ENCODE measurements at places on chromosomes 12 and 14. TPM values are rescaled to one million over a fixed set of nuclear protein-coding genes. Genes with fewer than 3 reads are reported as not detected.
A peak's percentile ranks its signal among the peaks of the same experiment; 100 is the strongest.

Gene PTPN6
- total RNA-seq: 2.9 TPM

Gene RBP5
- 0.27 TPM for total RNA-seq

Gene SLC5A8
- total RNA-seq: 3.1 TPM

- DNase-seq: no peak
Observed at GRCh38 chr12:28177461-28177860, 12.8 kb upstream of the CCDC91 start.

DNA sequence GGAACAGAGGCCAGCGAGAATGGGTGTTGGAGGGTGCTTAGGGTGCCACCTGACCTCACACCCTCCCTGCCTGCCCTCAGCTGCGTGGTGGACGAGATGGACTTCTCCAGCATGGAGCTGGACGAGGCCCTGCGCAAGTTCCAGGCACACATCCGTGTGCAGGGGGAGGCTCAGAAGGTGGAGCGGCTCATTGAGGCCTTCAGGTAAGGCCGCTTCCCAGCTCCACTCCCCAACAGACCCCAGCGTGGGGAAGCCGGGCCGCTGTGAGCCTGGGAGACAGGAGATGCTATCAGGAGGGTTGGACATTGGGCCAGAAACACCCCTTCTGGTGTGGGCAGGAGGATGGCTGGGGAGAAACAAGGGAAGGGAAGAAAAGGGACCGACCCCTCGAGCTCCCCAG, 57.0 kb downstream of the SLC6A12 start:
- no peak for DNase-seq

DNA sequence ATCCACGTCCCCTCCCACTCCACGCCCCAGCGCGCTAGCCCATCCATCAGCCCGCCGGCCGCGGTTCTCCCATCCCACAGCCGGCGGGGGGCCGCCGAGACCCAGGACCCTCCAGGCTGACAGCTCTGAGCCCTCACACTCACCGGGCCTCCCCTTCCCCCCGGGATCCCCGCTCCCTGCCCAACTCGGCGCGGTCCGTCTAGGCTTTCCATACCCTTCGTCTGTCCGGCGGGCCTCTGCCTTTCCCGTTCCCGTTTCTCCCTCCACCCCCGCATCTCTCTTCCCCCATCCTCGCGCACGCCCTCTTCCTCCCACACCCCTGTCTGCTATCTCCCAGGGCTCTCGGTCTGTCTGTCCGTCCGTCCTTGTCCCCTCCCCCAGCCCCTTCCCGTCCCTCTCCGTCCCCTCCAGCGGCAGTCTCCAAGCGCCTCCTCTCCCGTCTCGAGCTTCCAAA, 726 bp downstream of the ZFHX2 start:
- DNase-seq: no peak

DNA sequence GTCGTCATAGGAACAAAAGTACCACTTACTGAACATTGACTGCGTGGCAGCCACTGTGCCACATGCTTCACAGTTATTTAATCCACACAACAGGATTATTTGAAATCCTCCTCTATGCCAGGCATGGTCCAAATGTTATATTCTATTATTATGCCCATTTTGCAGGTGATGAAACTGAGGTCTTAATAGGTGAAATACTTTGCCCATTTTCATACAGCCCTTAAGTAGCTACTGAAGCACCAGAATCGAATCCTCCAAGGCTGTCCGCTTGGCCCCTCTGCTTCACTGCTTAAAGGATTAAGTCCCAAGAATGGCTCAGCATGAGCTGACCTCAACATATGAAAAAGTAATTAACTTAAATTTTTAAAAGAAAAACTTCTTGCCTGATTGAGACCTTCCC, 212.8 kb downstream of the EGLN3 start:
- DNase-seq: no peak

DNA sequence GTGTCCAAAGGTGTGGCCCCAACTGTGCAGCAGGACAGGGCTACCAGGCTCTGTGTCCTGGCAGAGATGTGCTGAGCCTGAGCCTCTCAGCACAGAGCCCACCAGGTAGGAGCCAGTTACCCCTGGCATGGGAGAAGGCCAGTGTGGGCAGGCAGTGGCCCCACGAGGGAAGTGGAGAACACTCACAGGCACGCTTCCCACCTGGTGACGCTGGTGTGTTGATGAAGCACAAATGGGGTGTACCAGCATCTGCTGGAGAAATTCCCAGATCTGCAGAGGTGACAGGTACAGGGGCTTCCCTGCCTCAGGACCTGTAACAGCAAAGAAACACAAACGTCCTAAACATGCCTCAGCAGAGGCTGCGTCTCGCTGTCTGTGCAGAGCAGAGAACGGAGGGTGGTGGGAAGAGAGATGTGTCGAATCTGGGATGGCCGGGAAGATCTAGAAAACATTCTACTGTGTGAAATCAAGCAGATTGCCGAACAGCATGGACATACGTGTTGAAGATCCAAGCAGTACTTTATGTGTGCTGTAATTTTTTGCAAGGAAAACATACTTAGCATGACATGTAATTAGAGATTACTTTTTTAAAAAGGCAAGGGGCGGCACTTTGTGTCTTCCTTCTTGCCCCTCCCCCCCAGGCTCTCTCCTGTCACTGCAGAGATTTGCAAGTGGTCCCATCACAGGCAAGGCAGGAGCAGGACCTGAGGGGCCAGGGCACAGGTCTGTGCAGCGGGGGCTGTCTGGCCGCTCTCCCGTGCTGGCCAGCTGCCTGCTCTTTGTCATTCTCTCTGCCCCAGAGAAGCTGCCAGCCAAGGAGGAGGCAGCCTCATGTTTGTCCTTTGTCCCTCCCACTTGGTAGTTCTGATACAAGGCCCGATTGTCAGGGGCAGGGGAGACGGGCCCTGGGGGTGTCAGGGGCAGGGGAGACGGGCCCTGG, 17.3 kb downstream of the HIP1R start:
- peak; percentile 51 for DNase-seq

- DNase-seq: no peak
Observed at GRCh38 chr14:92768795-92769194, 20.4 kb upstream of the LGMN start.

- DNase-seq: no peak
Observed at GRCh38 chr12:128695697-128696096, 128.1 kb downstream of the SLC15A4 start.

DNA sequence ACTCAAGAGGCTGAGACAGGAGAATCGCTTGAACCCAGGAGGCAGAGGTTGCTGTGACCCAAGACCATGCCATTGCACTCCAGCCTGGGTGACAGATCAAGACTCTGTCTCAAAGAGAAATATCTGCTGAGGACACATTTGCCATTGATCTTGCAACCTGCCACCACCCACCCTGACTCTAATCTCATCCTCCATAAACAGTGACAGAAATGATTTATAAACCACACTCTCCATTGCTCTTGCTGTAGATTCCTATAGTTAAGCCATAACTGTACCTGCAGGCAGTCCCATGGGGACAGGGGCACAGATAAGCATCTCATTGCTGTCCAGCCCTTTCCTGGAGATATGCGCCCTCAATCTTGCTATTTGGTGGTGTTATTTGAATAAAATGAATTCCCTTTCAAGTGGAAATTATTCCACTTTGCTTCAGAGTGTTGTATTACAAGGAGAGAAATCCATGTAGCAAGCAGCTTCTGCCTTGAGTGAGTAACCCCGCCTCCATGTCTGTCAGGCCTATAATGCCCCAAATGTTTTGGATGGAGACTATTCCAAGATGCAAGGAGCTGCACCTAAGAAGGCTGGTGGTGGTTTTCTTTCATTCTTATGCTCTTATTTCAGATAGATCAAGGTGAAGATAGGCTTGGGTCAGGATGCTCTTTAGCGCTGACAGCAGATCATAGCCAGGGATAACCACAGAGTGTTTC, 3.0 kb upstream of the ZDHHC22 start:
- no peak for DNase-seq

- DNase-seq: peak; percentile 55
Observed at GRCh38 chr12:52351196-52352059, 15.9 kb downstream of the KRT85 start.

GRCh38 chr12:57157588-57158173, 10.3 kb upstream of the LRP1-AS start:
- DNase-seq: no peak

- peak; percentile 75 for DNase-seq
Observed at GRCh38 chr12:751192-751998, 984 bp upstream of the WNK1 start.

DNA sequence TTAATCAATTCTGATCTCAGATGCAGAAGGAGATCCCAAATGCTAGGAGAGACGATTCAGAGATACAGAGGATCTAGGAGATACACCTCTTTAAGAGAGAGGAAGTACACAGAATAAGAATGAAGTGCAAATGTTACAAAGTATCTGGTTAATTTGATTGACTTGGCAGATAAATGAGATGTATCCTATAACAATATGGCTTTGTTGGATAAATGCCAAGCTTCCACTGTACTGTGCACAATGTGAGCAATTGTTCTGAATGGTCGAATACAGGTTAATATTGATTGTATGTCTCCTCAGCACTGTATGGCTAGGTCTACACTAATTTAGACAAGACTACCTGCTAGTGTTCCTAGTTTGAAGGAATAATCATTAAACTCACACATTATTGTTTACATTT, 119.6 kb upstream of the PTPRB start:
- DNase-seq: no peak

GRCh38 chr12:111942557-111942956, 70.4 kb downstream of the TMEM116 start:
- DNase-seq: no peak

DNA sequence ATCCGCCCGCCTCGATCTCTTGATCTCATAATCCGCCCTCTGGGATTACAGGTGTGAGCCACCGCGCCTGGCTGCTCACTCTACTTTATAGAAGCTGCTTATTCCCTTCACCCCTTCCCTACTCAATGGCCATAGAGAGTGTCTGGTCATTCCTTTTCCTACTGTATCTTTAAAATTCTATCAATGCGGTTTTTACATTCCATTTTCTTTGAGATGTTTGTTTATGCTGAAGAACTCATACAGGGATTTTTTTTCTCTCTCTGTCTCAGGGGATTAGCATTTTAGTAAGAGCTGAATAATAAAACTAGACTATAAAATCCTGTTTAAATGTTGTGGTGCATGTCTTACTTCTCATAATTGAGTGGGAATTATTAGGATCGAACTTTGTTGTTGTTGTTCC, 218.6 kb upstream of the FOXN3 start:
- DNase-seq: no peak

DNA sequence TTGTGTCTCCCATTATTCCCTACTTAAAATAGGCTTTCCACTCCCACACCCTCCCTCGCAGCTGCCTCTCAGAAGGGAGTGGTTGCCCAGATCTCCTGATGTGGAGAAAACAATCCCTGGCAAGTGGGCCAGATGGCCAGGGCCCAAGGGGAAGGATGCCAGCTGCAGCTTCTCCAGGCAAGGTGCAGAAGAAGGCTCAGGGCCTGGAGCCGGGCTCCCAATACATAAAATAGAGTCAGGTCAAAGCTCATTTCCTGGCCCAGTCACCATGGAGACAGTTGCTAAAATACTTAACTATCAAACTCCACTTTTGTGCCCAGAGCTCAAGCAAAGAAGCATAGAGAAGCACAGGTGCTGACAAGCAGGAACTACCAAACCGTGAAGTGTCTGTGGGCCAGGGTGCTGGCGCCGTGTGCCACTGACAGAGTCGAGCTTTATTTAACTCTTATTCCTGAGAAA, 45.7 kb upstream of the ITPR2 start:
- peak; percentile 10 for DNase-seq

DNA sequence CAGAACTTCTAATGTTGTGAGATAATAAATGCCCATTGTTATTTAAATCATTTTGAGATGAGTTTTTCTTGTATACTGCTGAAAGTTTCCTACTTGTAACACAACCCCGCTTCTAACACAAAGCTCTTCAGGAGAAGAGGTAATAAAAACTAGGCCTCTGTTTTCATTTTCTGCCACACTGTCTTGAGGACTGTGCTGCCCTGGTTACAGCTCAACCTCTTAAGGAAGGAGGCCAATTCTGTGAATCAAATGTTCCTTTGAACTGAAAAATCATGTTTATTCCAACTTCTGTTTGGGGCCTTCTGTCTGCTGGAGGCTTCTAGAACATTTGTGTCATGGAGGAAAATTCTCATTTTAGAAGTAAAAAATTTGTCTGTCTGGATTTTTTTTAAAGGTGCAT, 100.3 kb downstream of the LRIG3 start:
- no peak for DNase-seq

All from cerebellum (tissue), 4 donors.